AG09319 (cell line): ENCODE measurements at places on chromosomes 5 and 9.

DNA sequence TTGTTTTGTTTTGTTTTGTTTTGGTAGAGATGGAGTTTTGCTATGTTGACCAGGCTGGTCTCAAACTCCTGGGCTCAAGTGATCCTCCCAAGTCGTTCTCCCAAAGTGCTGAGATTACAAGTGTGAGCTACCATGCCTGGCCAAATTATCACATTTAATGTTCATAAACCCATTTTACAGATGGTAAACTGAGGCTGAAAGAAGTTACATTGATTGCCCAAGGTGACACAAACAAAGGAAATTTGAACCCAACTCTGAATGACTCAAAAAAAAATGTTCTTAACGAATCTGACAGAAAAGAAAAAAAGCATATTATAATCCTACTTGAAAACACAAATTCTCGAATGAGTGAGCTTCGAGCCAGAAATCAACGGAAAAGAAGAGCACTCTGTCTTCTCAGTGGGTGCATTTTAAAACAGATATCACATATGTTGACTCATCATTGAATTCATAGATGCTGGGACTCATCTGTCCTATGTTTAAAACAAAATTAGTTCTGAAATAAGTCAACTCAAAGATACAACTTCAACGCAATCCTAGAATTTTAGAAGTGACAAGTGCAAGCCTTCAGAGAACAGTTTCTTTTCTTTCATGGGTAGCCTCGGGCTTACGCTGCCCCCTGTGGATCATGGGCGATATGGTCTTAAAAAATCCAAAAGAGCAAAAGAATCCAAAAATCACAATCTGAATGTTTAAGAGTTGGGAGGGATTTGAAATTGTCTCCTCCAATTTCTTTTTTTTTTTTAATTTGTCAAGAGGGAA lies 28.4 kb downstream of the TIMD4 start:
- no peak for DNase-seq

DNA sequence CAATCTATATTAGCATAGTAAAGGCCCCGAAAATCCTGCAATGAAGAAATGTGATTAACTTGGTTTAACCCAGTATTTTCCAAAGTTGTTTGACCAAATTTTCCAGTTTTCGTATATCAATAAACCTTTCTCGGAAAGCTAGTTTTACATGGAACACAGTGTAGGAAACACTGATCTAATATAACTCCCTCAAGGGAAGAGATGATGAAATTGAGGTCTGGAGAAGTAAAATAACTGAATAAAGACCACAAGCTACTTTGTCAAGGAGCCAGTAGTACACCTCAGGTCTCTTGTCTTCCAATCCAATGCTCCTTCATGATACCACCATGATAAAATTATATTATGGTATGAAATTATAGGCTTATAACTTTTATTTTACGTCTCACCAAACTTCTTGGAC lies 118.1 kb upstream of the TARS1 start:
- no peak for DNase-seq

DNA sequence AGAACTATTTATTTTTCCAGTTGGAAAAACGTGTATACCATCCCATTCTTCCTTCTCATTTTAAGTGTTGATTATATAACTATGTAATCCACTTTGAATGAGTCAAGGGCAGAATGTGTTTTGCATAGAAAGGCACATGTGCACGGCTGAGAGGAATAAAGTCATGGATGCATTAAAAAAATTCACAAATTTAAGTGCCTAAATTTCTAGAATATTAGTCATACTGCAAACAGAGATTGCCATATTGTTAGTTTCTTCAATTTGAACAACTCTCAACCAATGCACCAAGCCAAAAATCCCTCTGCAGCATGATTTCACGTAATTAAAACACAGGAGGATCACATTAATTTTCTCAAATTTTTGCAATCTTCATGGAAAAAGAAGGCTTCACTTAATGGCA lies 166.3 kb downstream of the MPDZ start:
- peak; percentile 24 for DNase-seq

- DNase-seq = no peak
Observed at GRCh38 chr9:1219284-1219683, 169.1 kb downstream of the DMRT2 start.

- no peak for DNase-seq
Observed at GRCh38 chr9:82080265-82080664, 91.7 kb downstream of the SPATA31D1 start.

- DNase-seq = no peak
Observed at GRCh38 chr9:87336407-87336806, 161.3 kb upstream of the DAPK1 start.

DNA sequence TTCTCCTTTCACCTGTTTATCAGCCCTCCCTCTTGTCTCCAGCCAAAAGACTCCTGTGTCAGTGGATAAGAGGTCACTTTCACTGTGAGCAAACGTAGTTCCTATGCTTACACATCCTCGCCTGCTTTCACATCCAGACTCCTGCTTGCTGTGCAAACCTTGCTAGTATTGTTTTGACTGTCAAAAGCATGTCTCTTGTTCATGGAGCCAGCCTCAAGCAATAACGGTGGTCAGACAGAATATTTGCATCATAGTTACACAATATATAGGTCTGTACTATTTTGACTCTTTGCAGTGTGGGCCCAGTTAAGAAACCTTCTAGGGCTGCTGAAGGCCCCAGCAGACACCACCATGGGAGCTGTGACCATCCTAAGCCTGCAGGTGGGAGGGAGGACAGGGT lies 420.0 kb downstream of the SEMA5A start:
- no peak for DNase-seq

- no peak for DNase-seq
Observed at GRCh38 chr5:98368141-98368540, 405.3 kb upstream of the RGMB start.

DNA sequence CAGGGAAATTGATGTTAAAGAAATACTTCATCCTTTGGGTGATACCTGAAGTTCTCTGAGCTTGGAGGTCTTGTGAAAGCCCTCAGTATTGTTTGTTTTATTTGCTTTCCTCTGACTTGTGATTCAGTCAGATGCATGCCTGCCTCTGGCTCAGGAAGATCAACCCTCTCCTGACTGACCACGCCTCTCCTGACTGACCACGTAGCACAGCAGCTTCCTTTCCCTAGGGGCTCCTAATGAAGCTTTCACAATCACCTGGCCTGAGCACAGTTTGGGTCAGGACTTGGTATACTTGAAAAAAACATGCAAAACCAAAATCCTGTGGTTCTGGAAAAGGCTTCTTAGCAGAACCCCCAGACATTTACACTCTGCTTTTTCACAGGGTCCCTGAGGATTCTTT lies 3.8 kb downstream of the TGFBI start:
- DNase-seq = no peak

DNA sequence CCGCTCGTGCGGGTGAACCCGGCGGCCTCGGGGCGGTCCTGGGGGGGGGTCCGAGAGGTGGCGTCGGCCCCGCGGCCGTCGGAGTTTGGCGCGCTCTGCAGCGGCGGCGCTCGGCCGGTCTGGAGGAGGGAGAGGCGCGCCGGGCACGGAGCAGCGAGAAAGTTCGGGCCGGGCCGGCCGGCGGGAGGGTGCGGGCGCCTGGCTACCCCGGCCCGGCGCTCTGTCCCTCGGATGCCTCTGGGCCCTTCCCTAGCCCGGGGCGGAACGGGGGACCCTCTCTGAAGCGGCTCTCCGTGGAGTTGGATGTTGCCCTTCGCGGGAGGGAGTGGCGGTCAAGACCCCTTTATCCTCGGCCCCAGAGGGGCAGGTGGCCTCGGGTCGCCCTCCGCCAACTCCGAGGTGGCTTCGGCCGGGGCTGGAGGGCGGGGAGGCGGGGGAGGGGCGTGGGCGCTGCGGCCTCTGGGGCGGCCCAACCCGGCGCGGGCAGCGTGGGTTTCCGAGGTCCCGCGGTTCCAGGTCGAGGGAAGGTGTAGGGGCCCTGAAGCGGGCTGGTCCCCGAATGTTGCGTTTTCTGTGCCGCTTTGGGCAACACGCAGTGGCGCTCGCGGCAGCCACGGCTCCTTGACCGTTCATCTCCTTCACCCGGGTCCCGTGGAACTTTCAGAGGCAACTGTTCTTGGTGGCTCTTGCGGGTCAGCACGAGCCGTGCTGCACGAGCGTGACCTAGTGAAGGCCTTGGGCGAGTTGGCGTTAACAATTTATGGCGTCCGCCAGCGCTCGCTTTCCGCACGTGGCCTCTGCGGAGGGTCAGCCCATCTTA lies 290.5 kb downstream of the DOCK8 start:
- DNase-seq = no peak

DNA sequence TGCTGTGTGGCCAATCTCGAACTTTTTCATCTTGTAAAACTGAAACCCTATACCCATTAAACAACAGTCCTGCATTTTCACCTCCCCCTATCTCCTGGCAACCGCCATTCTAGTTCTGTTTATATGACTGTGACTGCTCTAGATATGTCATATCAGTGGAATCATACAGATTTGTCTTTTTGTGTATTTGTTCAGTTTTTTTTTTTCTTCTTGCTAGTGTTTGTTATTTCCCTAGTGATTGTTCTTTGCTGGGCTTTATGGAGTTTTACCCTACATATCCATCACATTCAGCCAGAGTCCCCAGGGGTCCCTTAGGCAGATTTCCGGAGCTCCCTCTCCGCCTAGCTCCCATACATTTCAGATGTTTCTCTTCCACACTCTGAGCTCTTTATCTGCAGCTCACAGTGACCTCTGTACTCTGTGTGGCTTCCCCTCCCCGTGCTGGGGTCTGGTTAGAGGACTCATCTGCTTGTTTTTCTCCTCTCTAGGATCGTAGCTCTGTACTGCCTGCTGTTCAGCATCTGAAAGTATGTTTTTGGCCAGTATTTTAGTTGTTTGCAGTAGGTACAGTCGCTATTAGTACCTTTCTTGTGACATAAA lies 25.1 kb upstream of the CARTPT start:
- DNase-seq = no peak

DNA sequence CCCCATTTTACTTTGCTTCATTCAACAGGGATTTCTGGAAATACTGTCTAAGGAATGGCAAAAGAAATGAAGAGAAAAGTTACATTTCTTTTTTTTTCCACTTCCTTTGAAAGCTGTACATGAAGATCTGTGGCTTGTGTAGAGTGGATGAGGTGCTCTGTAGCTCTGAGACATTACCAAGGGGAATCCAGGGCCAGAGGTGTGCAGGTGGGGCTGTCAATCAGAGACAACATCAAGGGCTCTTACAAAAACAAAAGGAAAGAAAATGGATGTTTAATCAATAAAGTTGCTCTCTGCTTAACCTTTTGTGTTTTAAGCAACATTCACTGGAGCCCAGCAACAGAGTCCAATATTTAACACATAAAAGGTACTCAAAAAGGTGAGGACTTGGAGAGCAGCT lies 391.1 kb downstream of the TMEM38B start:
- DNase-seq = no peak

GRCh38 chr5:172837640-172838039 lies 3.6 kb downstream of the ERGIC1 start:
- no peak for DNase-seq

DNA sequence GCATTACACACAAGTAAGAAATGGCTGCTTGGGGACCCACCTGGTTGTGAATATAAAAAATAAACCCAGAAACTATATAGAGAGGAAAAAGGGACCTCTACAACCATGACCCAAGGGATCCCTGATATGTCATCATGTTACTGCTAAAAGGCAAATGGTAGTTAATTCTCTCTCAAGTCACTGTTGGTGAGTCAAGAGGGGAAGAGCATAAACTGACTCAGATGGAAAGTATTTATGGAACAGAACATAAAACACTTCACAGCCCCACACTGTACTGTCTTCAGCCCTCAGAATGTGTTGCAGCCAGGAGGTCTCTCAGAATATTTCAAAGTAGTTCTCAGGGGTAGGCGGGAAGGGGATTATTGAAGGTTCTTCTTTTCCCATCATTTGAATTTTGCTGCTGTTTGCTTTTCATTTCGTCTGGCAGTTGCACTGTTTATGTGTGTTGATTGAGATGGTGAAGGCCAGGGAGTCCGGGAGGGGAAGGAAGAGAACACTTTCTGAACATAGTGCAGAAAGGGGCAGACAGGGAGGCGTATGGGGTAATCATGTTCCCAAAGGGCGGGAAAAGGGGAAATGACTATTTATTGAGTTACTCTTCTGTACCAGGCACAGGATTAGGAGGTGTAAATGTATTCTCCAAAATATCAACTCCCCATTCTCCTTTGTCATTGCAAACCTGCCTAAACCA lies 85.5 kb downstream of the TEK start:
- no peak for DNase-seq

DNA sequence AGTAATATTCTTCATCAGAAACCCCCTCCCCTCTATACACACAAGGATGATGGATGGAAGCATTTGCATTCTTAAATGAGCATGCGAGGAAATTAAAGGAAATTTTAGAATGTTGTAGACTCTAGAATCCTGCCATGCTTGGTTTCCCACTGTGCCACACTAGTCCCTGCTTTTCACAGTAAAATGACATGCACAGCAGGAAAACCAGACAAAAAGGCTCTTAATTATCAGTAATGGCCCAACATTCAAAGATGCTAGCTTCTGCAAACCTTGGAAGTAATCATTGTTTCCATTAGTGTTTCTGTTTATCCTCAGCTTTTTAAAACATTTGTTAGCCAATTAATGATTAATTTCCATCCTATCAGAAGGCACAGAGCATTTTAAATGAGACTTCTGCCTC lies 255.8 kb downstream of the SLCO4C1 start:
- no peak for DNase-seq

DNA sequence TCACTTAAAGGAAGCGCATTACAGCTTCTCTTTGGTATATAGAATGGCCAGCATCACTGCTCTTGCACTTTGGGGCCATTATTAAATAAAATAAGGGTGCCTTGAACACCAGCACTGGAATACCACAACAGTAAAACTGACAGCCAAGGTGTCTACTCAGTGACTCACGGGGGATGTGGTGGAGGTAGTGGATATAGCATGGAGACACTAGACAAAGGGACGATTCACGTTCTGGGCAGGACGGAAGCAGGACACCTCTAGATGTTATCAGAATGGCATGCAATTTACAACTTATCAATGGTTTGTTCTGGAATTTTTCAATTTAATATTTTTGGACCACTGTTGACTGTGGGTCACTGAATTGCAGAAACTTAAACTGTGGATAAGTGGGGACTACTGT lies 32.9 kb upstream of the PDE8B start:
- DNase-seq = no peak

DNA sequence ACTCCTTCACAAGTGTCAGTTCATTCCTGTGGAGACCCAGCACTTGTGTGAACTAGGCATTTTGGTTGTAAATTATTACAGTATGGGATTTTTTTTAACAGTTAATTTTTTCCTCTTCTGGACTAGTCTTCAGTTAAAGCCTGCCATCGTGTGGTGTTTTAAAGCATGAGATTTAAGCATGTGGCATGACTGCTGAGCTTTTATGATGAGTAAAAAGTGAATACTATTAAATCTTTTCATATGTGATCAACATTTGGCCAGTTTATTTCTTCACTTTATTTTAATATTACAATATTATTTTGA lies 25.0 kb downstream of the LMNB1 start:
- peak; percentile 40 for DNase-seq
